Forelimb muscle (tissue), 1 donor: ENCODE measurements at places on chromosomes 13 and 19.

DNA sequence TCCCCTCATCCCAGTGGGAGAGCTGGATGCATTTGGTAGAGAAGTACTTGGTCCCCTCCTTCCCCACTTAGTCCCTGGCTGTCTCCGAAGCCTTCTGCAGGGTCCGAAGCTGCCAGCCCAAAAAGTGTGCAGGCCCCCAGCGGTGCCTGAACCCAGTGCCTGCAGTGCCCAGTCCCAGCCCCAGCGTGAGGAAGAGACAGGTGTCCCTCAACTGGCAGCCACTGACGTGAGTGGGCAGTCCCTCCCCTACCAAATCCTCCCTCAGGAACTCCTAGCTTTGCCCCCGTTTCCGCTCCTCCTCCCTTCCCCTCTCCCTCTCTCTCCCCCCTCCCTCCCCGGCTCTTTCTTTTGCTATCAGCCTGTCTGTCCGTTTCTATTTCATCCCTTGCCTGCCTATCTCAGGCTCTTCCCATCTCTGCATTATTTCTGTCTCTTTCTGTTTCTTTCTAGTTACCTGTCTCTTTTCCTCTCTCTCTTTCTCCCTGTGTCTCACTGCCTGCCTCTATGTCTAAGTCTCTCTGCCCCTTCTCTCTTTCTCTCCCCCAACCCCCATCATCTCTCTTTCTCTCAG lies 1.8 kb upstream of the LTBP4 start:
- no peak for DNase-seq

DNA sequence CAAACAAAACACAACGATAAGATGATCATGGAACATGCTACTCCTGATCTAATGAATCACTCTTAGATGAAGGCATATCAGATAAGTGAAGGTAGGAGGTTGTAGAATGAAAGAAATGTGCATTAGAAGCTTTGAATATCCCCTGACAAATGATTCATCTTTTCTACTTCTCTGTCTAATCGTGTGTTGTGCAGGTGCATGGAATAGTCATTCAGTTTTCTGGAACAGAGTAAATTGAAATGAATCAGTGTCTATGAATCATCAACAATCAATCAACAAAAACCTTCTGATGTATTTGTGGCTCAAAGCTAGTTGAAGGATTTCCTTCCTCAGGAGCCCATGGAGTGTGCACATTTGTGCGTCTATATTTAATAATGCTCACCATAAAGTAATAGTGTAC lies 1290.4 kb upstream of the PCDH20 start:
- no peak for DNase-seq

DNA sequence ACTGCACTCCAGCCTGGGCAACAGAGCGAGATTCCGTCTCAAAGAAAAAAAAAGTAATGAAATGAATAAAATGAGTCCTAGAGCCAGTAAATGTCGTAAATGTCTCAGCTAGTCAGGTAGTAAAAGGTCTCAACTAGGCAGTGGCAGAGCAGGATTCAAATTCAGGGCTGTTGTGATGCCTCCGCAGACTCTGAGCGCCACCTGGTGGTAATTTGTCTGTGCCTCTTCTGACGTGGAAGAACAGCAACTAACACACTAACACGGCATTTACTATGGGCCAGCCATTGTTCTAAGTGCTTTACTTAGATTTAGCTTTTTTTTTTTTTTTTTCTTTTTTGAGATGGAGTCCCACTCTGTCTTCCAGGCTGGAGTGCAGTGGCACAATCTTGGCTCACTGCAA lies 30.2 kb downstream of the CYP2F1 start:
- no peak for DNase-seq

DNA sequence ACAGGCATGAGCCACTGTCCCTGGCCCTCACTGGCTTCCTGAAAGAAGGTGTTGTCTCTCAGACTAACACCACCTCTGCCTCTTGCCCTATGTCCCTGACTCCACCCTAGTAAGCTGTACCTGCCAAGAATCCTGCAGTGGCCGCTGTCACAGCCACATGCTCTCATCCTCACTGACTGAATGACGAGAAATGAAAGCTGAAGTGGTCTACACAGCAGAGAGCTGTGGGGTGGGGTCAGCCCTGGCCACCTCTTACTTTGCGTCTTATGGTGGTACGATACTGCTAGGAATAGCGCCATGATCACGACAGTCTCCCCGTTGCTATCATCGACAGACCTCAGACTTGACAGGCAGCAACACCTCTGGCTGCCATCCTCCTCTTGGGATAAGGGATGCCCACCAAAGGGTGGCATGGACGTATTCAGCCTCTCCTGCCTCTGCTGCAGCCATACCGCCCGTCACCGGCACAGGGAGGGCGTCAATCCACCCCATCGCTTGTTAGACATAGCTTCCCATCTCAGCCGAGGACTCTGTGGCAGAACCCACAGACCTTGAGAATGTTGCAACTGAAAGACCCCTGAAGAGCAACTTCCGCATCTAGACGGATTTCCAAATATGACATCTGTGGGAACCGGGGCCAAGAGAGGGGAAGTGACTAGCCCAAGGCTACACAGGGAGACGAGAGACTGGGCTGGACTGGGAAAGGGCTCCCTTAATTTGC lies 809 bp downstream of the MYO1F start:
- DNase-seq: no peak

- no peak for DNase-seq
Observed at GRCh38 chr19:51693260-51693659, at the start of gene SPACA6. SPACA6 (plus strand) TSS chr19:51693330; CDS start chr19:51693527, 197 bp downstream.

DNA sequence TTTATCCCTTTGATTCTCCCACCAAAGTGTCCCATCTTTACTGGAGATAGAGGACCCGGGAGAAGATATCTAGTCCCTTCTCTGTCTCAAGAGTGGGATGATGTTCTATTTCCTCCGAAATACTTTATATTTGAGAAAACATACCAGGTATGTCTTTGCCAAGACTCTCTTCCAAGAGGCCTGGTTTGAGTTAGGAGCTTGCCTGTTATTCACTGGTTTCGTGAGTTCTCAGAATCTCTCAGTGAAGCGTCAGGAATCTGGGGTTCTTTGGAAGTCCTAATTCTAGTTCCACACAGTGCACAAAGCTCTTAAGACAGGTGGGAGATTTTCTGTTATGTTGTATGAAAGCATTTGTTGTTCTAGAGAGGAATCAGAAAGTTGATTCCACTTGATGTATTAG lies 182.0 kb downstream of the DNAJC15 start:
- no peak for DNase-seq

DNA sequence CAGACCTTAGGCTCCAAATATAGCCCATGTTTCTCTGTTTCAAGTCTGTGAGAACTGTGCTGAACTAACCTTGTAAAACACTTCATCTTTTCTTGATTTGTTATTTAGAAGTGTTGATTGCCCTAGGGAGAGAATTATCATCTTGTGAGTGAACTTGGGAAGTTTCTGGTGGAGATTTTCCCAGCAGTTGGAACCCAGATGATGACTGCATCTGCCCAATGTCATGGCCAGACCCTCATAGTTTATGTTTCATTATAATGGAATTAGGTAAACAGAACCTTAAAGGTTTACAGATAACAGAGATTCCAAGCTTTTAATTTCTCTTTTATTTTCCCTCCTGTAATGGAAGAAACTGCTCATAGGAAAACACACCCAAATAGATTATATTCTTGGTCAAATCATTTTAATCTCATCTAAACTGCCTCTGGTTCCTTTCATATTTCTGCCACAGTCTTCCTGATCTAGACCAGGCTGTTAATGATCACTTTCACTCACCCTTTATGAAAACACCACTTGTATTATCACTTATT lies 569.1 kb downstream of the KCTD12 start:
- no peak for DNase-seq

DNA sequence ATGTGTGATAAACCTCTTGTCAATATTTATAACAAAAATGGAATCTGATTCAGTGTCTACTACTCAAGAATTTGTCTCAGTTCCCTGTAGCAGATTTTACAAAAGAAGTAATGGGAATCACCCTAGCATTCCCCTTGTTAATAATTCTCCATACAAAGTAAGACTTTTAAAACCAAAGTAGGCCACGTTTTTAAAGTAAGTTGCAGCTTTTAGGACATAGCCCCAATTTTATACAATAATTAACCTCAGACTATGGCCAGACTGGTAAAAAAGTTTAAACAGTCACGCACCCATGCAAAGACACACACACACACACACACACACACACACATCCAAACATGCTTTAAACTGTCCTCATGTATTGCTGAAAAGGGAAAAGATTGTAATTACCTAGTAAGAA lies 589.9 kb downstream of the PCDH9 start:
- DNase-seq: no peak

DNA sequence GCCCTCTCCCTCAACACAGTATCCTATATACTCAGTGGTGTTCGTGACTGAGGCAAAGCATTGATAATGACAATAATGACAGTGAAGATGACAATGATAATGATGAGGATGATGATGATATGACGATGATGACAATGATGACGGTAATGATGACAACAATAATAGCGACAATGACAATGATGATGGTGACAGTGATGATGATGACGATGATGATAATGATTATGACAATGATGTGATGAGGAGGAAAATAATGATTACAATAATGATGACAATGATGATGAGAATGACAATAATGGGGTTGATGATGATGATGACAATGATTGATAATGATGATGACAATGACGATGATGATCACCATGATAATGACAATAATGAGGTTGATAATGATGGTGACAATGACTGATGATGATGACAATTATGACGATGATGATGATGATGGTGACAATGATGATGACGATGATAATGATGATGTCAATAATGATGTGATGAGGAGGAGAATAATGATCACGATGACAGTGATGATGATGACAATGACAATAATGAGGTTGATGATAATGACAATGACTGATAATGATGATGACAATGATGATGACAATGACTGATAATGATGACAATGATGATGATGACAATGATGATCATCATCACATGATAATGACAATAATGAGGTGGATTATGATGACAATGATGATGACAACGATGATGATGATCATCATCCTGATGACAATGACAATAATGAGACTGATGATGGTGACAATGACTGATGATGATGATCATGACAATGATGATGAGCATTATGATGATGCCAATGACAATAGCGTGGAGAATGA lies 16.7 kb downstream of the ELSPBP1 start:
- no peak for DNase-seq

DNA sequence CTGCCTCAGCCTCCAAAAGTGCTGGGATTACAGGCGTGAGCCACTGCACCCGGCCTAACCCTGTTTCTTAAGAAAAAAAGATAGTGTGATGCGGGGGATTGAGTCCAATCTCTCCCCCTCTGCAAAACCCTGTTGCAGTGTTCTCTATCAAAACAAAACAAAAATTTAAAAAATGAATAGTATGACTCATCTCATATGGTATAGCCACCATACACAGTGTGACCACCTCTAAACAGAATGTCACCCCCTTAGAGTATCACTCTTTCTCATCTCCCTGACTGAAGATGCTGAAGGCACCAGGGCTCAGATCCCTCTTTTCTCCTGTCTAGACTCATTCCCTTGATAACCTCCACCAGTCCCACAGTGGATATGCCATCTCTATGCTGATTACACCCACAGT lies 6.8 kb upstream of the ERF start:
- DNase-seq: no peak

GRCh38 chr19:1009041-1009980 lies 9.1 kb downstream of the GRIN3B start:
- no peak for DNase-seq

DNA sequence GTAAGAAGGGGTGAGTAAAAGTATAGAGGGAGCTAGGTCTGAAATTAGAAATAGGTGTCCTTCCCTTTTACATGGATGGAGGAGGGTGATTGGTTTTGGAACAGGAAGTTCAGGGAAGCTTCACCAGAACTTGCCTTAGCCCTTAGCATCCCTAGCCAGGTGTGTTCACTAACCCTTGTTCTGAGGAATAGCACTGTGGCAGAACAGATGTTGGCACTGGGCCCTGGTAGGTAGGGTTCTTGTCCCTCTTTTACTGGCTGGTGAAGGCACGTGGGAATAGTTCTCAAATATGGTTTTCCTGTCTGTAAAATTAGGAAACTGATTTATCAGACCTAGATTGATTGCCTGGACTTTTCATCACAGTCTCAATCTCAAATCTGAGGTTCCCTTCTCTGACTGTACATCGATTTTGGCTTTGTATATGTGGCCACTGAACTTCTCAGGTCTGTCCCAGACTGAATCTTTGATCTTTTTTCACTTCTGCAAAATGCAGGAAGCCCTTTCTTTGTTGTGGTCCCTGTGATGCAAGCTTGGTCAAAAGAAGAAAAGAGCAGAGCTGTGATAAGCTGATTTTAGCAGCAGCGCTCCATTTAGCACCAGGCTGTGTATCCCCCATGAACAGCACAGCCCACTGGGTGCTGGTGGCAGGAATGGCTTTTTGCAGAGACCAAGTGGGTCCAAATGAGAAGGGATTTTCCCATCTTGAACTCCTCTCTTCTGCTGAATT lies 86.2 kb upstream of the HTR2A start:
- no peak for DNase-seq

DNA sequence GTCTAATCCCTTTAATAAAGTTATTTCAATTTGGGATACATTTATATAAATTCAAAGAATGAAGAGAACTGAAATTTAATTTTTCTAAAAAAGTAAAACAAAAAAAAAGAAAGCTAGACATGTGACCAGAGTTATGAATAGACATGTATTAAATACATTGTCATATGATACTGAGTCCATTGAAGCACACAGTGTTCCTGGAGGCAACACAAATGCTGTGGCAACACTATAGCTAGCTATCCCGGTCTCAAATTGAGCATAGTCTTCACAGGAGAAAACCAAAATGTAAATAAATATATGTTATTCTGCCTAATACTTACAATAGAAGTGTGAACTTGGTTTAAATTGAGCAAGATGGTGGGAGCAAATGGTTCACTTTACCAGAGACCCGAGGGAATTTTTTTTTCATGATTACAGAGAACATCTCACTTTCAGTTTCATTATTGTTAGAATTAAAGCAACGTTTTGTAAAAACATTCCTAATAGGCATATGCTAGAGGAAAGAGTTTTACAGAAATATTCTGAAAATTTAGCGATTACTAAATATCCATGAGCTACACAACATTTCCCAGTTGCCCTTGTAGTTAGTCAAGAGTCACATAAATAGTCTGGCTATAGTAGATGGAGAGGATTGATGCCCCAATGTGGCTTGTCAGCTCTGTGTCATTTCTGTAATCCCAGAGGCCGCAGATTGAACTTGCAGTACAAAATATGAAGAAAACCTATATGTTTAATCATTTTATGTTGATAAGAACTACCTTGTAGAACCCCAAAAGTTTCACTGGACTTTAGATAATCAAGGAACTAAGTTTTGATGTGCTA lies 775.7 kb upstream of the SPRY2 start:
- no peak for DNase-seq

DNA sequence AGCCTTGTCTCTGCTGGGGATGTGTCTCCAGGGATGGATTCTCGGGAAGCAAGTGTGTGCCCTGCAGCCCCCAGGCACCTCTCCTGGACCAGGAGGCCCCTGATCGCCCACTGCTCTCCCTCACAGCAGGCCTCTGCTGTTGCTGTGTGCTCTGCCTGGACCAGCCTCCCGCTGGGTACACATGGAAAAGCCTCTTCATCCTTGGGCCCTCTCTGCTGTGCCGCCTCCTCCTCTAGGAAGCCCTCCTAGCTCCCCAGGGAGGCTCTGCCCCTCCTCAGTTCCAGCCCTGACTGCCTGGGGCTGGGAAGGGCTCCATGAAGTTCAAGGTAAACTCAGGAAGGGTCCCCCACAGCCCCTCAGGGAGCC lies 12.0 kb downstream of the NDUFA11 start:
- no peak for DNase-seq
